ENCODE measurements at places on chromosomes 2 and 18.

DNA sequence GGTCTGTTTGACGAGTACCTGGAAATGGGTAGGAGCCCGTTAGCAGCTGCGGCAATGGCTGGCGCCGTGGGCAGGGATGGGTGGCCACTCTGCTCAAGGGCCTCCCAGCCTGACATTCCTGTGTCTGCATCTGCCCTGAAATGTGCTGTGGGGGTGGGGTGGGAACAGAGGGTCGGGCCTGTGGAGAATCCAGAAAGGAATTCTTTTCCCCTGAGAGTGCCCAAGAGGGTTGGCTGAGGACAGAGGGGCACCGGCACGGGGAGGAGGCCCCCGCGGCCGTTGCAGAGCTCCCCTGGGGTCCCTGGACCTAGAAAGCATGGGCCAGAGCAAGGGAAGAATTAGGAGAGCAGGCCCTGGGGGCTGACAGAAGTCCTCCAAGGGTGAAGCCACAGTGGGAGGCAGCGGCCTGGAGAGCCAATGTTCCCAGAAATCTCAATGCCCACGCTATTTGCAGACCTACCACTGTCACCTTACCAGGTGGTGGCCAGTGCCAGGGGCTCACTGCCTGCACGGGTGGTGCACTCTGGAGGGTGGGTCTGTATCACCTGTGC lies 27.8 kb downstream of the ANO7 start:
- no peak for DNase-seq

DNA sequence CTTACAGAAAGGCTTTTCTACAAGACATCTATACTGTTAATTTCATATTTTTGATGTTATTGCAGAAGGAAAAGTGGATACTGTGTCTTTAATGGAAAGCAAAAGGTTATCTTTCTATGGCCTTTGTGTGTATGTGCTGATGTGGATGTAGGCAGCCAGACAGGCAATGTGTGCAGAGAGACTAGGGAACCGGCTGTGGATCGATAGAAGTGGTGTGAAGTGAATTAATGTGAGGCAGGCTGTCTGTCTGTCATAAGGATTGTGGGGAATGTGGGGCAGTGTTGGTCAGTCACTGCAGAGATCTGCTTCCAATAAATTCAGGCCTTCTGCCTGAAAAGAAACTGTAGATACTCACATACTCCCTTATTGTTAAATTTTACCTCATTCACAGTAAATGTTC lies 156.7 kb downstream of the WDR7 start:
- no peak for DNase-seq

DNA sequence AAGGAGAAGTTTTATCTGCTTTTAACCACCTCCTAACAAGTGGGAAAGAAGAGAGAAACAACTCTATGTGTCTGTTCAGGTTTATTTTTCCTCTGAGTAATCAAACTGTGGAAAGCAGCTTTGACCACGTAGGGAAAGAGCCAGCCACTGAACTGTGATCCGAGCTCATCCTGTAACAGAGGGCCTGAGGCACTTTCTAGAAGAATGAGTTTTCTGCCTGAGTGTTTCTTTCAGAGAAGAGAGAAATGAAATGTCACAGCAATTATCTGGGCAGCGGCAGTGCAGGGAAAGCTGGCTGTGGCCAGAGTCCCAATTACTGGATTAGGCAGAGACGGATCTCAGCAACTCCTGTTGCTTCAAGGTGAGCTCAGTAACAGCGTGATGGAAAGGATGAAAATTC lies 151.9 kb downstream of the CD226 start:
- DNase-seq, result no peak

- DNase-seq, result no peak
Measured at GRCh38 chr2:206955253-206955652, 15.9 kb downstream of the CPO start.

DNA sequence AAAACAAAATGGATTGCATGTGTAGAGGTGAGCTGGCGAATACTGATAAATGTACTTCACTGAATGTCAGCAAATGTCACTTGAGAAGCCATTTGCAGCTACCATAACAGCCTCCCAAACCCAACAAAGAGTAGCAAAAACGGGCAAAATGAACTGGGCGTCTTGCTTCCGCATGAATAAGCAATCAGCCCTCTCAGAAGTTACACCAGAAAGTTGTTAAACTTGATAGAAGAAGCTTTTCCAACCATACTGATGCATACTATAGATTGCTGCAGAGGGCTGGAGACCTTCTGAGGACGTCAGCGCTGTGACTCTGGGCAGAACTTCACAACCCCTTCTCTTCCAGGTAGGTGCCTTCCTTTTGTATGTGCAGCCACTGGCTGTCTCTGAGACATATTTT lies 18.7 kb upstream of the SIX3 start:
- DNase-seq, result no peak

- DNase-seq, result no peak
Measured at GRCh38 chr2:8281950-8282857, 399.7 kb upstream of the ID2 start.

- DNase-seq, result no peak
Measured at GRCh38 chr2:158458617-158458920, 1.8 kb downstream of the PKP4 start.

- no peak for DNase-seq
Measured at GRCh38 chr2:10285191-10285555, 17.5 kb upstream of the HPCAL1 start.

GRCh38 chr18:67354091-67354490 lies 162.4 kb downstream of the DSEL start:
- no peak for DNase-seq

DNA sequence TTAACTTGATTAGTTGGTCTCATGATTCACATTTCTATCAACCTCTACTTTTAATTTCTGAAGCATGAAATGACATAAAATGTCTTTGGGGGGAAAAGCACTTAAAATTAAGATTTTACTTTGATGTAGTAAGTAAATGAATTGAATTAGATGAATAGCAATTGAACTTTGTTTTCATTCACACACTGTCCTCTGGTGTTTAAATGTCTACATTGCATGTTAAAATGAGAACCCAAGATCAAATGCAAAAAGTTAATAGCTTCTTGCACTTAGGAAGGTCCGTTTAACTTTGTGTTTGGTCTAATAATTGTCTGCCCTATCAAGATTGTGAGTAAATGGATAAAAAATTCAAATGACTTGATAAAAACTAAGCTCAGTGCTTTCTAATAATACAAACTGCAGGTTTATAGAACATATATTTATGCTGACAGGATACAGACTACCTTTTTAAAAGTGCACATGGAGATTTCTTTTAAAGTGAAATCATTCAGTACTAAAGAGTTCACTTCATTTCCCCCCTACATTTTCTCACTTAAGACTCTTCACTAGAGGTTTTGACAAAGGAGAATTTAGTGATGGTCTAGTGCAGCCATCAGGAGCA lies 156.2 kb upstream of the NABP1 start:
- DNase-seq, result no peak
